GM23338 (cell line): ENCODE measurements at places on chromosomes 7 and 10. TPM values are rescaled to one million over a fixed set of nuclear protein-coding genes. Genes with fewer than 3 reads are reported as not detected.

PKD1L1 gene
- 0.03 and 0.16 TPM in 2 replicates for total RNA-seq

NACAD gene
- total RNA-seq, result 9.9 and 11.2 TPM in 2 replicates

PPP1R17 gene
- total RNA-seq, result 0.27 and 0.52 TPM in 2 replicates

FAM241B gene
- 6.7 and 8.7 TPM in 2 replicates for total RNA-seq

TEX47 gene
- not detected in 2 replicates for total RNA-seq

NAT16 gene
- 0.21 TPM in 1 of 2 replicates, not detected in the other for total RNA-seq

NXPH1 gene
- 3.0 and 5.2 TPM in 2 replicates for total RNA-seq

DPP6 gene
- total RNA-seq, result not detected in 2 replicates

FGFBP3 gene
- total RNA-seq, result 73.2 and 73.9 TPM in 2 replicates

GPR141 gene
- total RNA-seq, result 0.80 TPM in 1 of 2 replicates, not detected in the other

PDLIM1 gene
- total RNA-seq, result 110 and 111 TPM in 2 replicates

DOCK4 gene
- total RNA-seq, result 33.8 and 38.8 TPM in 2 replicates

NPC1L1 gene
- not detected in 2 replicates for total RNA-seq

HOXA2 gene
- not detected in 2 replicates for total RNA-seq
